Calu3 (cell line): ENCODE measurements at places on chromosomes 11 and 22. TPM values are rescaled to one million over a fixed set of nuclear protein-coding genes. Genes with fewer than 3 reads are reported as not detected.

Gene WBP2NL
- total RNA-seq, result 2.8 and 3.7 TPM in 2 replicates

DNA sequence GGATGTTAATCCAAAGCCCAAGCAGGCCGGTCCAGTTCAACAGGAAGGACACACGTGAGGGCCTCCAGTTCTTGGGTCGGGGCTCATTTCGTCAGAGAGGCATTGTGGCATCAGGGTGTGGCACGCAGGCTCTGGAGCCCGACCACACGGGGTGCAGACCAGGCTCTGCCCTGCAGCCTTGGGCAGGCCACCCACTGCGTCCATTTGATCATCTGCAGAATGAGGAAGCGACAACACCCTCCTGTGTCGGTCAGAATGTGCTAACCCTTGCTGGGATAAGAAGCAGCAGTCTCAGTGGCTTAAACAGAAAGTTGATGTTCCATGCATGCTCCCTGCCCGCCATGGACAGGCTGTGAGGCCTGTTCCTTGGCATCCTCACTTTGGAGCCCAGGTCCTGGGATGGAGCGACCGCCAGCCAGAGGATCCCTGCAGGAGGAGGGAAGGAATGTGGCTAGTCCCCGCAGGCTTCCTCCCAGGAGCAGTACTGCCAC, 10.8 kb downstream of the RIBC2 start:
- DNase-seq, result peak; percentile 30
- peaks cover 17% of the 10 kb centered on the region for H3K27me3 ChIP-seq
- H3K4me3 ChIP-seq, result no peak overlapping the region
- H3K27ac ChIP-seq, result no peak overlapping the region

- peak overlapping the region; percentile 63 for H3K27ac ChIP-seq
- no peak for DNase-seq
- no peak overlapping the region for H3K4me3 ChIP-seq
- H3K36me3 ChIP-seq, result peaks cover 98% of the 10 kb centered on the region
- no peaks in the 10 kb centered on the region for H3K27me3 ChIP-seq
Observed at GRCh38 chr11:69647390-69647748, 6.4 kb downstream of the CCND1 start.

- no peak overlapping the region for H3K4me3 ChIP-seq
- H3K27ac ChIP-seq, result no peak overlapping the region
- no peaks in the 10 kb centered on the region for H3K27me3 ChIP-seq
- DNase-seq, result no peak
Observed at GRCh38 chr11:86251345-86251744, 6.8 kb downstream of the EED start.

DNA sequence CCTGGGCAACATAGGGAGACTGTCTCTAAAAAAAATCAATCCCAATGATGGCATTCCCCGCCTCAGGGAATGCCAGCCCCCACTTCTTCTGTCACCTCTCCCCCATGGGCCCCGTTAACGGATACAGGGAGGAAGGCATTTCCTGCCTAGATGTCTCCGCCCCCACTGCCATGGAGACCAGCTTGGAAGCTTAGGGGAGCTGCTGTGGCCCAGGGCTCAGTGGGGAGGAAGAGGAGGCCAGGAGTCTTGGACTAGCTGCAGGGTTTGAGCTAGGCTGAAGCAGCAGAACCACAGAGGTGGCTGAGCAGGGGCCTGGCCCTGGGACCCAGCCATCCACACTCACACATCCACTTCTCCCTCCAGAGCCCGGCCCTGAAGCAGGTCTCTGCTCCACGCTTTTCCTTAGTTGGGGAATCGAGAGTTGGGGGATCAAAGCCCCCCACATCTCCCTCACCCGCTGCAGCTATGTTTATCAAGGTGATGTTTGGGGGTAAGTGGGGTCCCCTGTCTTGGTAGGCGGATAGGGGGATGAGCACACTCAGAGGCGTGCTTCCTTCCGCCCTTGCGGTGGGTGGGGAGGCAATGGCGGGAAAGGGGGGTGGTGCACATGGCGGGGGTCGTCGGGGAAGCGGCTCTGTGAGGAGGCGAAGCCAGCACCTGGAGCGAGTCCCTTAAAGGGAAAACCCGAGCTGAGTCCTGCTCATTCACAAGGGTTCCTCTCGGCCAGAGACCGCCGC, at the start of gene C22orf15:
Gene C22orf15, plus strand, starts transcription at position 149 of the 737 bp plus-strand sequence. Its CDS starts 317 bp downstream, at position 466.
- H3K4me3 ChIP-seq, result no peak within 1 kb of the TSS
- no peaks in the 10 kb centered on the region for H3K27me3 ChIP-seq
- peaks cover 24% of the 10 kb centered on the region for H3K36me3 ChIP-seq

- peak; percentile 86 for DNase-seq
- peaks cover 98% of the 10 kb centered on the region for H3K36me3 ChIP-seq
- peak overlapping the region; percentile 88 for H3K4me3 ChIP-seq
Observed at GRCh38 chr11:69644071-69644961, 3.4 kb downstream of the CCND1 start.

- no peak overlapping the region for H3K4me3 ChIP-seq
- DNase-seq, result no peak
- H3K27ac ChIP-seq, result no peak overlapping the region
- no peaks in the 10 kb centered on the region for H3K36me3 ChIP-seq
- no peaks in the 10 kb centered on the region for H3K4me1 ChIP-seq
- no peaks in the 10 kb centered on the region for H3K27me3 ChIP-seq
Observed at GRCh38 chr11:134760957-134761356, 348.9 kb upstream of the B3GAT1 start.

DNA sequence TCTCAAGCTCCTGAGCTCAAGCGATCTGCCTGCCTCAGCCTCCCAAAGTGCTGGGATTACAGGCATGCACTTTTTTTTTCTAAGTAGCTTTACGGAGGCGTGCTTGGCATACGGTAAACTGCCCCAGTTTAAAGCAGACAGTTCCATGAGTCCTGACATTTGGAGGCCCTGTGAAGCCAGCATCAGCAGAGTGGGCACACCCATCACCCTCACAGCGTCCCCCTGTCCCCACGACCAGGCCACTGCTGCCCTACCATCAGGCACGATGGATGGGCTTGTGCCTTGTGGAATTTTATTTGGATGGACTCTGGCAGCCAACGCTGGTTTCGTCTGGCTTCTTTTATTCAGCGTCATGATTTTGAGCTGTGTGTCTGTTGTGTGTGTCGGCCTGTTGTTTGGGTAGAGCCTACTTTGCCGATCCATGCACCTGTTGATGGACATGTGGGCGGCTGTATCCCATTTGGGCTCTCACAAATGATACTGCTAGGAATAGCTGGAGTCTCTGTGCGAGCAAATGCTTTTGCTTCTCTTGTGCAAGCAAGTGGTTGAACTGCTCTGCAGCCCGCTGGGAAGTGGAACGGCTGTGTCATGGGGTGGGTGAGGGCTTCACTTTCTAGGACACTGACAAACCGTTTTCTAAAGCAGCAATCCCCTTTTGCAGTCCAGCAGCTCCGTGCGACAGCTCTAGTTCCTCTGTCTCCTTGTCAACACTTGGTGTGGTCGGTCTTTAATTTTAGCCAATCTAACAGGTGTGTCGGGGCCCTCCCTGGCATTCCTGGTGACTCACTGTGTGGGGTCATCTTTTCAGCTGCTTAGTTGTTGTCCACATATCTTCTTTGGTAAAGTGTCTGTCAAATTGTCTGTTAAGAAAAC, 23.8 kb downstream of the KCNQ1 start:
- peaks cover 4% of the 10 kb centered on the region for H3K4me1 ChIP-seq
- no peaks in the 10 kb centered on the region for H3K36me3 ChIP-seq
- H3K27me3 ChIP-seq, result no peaks in the 10 kb centered on the region
- no peak overlapping the region for H3K27ac ChIP-seq

DNA sequence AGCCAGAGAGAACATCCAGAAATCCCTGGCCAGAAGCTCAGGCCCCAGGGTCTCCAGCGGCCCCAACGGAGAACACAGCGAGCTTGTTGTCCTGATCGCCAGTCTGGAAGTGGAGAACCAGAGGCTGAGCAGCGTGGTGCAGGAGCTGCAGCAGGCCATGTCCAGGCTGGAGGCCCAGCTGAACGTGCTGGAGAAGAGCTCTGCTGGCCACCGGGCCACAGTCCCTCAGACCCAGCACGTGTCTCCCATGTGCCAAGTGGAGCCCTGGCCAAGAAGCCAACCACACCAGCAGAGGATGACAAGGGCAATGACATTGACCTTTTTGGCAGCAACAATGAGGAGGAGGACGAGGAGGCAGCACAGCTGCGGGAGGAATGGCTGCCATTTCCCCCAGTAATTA, 20.6 kb upstream of the SCGB1D1 start:
- peaks cover 13% of the 10 kb centered on the region for H3K4me1 ChIP-seq
- H3K4me3 ChIP-seq, result no peak overlapping the region
- H3K27me3 ChIP-seq, result peaks cover 95% of the 10 kb centered on the region

- H3K36me3 ChIP-seq, result peaks cover 24% of the 10 kb centered on the region
- no peaks in the 10 kb centered on the region for H3K27me3 ChIP-seq
- no peak for DNase-seq
Observed at GRCh38 chr11:16769386-16769785, 30.9 kb downstream of the C11orf58 start.

DNA sequence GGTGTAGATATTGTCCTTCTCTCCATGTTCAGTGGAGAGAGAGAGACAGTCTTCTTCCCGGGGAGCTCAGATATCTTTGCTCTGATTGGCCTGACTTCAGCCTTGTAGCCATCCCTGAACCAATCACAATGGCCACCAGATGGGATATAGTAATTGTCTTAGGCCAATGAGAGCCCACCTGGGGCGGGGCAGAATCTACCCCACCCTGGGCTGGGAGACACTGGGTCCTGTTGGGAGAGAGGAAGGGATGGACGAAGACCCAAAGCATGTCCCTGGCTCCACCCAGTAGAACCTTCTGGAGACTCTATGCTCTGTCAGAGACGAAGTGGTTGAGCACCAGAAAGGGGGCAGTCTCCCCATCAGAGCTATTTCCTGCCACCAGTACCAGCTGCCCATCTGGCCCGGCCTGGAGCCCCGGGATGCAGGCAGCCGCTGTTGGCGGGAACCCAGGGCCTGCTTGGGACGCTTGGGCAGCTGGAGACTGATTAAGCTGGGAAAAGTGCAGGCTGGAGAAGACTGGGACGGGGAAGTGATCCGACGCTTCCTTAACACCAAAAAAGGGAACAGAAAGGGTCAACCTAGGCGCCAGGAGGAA, 31.6 kb upstream of the CBX7 start:
- H3K36me3 ChIP-seq, result peaks cover 5% of the 10 kb centered on the region
- H3K4me3 ChIP-seq, result no peak overlapping the region
- H3K4me1 ChIP-seq, result peaks cover 10% of the 10 kb centered on the region
- no peak for DNase-seq
- no peak overlapping the region for H3K27ac ChIP-seq

Gene UEVLD
- total RNA-seq, result 23.1 and 25.9 TPM in 2 replicates

Gene TRPM5
- total RNA-seq, result not detected in 2 replicates

- DNase-seq, result no peak
- H3K27ac ChIP-seq, result no peak overlapping the region
- H3K27me3 ChIP-seq, result no peaks in the 10 kb centered on the region
- H3K36me3 ChIP-seq, result no peaks in the 10 kb centered on the region
- H3K4me3 ChIP-seq, result no peak overlapping the region
Observed at GRCh38 chr11:99351624-99352023, 330.9 kb downstream of the CNTN5 start.

GRCh38 chr11:111922803-111923202, 4.1 kb downstream of the C11orf52 start:
- H3K36me3 ChIP-seq, result peaks cover 19% of the 10 kb centered on the region
- H3K4me3 ChIP-seq, result no peak overlapping the region
- H3K27ac ChIP-seq, result peak overlapping the region; percentile 52
- peaks cover 23% of the 10 kb centered on the region for H3K4me1 ChIP-seq
- no peak for DNase-seq

Gene NLRP14
- total RNA-seq, result not detected in 2 replicates

- H3K36me3 ChIP-seq, result no peaks in the 10 kb centered on the region
- DNase-seq, result peak; percentile 74
- H3K27me3 ChIP-seq, result peaks cover 14% of the 10 kb centered on the region
- no peak overlapping the region for H3K27ac ChIP-seq
Observed at GRCh38 chr11:46889689-46890475, 28.5 kb downstream of the LRP4 start.

- DNase-seq, result peak; percentile 35
- H3K4me1 ChIP-seq, result peaks cover 24% of the 10 kb centered on the region
- peak overlapping the region; percentile 81 for H3K27ac ChIP-seq
- peak overlapping the region; percentile 83 for H3K4me3 ChIP-seq
Observed at GRCh38 chr11:62611705-62612365, 740 bp downstream of the EML3 start.

DNA sequence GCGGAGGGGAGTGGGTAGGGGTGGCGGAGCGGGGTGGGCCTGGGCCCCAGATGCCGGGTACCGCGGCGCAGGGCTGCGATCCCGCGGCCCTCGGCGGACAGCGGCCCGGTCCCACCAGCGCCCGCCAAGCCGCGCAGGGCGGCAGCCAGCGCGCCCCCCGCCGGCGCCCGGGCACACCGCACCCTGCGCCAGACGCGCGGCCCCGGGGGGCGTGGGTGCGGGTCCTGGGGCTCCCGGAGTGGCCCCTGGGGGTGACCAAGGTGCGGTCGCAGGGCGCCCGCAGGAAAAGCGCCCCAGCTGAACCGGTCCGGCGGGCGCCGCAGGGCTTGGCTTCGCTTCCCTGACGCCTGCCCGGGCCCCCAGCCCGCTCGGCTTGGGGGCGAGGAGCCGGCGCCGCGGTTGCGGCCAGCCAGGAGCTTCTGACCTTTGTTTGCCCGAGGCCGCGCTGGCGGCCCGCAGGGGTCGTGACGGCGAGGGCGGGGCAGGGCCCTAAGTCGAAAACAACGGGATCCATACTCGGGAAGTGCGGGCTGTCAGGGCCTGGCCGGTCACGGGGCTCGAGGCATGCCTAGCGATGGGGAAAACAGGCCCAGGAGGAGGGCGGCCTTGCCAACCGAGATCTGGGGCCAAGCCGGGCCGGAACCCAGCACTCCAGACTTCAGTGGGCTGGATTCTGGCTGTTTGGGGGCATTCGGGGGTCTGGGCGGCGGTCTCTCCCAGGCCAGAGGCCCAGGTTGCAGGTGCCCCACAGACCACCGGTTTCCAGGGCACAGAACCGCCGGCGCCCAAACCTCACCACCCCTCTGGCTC, 581 bp upstream of the AP5B1 start:
- H3K4me1 ChIP-seq, result peaks cover 26% of the 10 kb centered on the region
- peaks cover 18% of the 10 kb centered on the region for H3K36me3 ChIP-seq
- peak overlapping the region; percentile 47 for H3K4me3 ChIP-seq
- H3K27ac ChIP-seq, result no peak overlapping the region

Gene OR5P2
- total RNA-seq, result not detected in 2 replicates

DNA sequence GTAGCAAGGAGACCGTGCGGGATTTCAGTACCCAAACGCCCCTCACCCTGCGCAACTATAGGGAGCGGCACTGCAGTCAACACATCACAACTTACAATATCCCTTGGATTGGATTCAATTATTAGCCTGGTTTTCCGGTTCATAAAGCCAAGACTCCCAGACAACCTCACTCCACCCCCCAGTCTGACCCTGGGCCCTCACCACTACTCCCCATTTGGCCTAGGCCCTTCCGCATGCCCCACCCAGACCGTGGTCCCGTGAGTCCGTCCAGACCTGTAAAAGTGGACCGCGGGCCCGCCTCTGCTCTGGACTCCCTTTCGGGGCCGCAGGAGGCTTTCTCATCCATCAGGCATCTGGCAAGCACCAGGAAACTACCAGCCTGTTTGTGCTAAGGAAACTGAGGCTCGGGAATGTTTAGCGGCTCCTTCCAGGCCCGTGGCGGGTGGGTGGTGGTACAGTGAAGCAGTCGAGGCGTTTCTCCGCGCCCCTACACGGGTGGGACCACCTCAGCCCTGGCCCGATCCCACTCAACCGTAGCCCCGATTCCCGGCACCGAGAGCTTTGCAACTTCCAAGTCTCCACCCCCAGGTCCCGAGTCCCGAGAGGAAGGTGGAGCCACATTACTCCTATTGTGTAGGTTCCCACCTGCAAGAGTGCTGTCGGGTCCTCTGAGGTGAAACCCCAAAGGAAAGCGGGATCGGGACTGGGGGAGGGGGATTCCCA, 679 bp upstream of the DPP3 start:
- H3K27me3 ChIP-seq, result no peaks in the 10 kb centered on the region
- H3K36me3 ChIP-seq, result peaks cover 46% of the 10 kb centered on the region
- DNase-seq, result peak; percentile 42
- peak overlapping the region; percentile 92 for H3K27ac ChIP-seq
- peak overlapping the region; percentile 93 for H3K4me3 ChIP-seq

Gene CASP5
- not detected in 2 replicates for total RNA-seq
